Stimulated activated CD4-positive, alpha-beta T cell treated with anti-CD3 and anti-CD28 coated beads, TNF-alpha, amount 100 ng/mL, for 1 hour (primary cell): ENCODE measurements at places on chromosomes 6 and 20.
A peak's percentile ranks its signal among the peaks of the same experiment; 100 is the strongest.

- DNase-seq: peak; percentile 14
These were observed 1.0 kb downstream of the CALHM6 start for GRCh38 chr6:116461932-116462885.

DNA sequence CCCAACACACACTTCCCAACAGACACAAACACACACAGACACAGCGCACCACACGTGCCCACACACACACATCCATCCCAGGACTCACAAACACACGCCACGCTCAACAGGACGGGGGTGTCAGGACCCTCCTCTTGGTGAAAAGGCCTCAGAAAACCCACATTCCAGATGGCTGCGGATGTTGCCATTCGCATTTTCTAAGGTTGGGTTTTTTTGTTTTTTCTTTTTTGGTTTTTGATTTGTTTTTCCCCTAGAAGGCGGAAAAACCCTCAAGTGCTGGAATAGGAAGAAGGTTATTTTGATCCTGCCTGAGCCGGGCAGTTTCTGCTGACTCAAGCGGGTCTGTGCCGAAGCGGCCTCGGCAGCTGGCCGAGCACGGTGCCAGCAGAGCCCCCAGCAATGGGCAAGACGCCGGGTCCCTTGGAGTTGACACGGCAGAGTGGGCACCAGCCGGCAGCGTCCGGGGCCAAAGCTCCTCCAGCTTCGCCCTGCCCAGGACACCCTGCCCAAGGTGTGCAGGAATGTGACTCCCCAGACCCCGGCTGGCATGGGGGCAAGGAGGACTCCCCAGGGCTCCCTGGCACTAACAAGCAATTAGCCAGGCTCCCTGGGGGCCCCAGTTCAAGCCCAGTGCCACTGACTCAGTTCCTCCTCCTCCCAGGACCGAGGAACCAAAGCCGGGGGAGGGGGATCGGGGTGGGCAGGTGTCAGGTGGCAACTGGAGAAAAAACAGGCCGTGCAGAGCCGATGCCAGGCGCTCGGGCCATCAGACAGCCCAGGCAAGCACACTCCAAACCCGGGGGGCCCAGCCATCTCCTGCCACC is 40.9 kb upstream of the ZBP1 start:
- no peak for DNase-seq

DNA sequence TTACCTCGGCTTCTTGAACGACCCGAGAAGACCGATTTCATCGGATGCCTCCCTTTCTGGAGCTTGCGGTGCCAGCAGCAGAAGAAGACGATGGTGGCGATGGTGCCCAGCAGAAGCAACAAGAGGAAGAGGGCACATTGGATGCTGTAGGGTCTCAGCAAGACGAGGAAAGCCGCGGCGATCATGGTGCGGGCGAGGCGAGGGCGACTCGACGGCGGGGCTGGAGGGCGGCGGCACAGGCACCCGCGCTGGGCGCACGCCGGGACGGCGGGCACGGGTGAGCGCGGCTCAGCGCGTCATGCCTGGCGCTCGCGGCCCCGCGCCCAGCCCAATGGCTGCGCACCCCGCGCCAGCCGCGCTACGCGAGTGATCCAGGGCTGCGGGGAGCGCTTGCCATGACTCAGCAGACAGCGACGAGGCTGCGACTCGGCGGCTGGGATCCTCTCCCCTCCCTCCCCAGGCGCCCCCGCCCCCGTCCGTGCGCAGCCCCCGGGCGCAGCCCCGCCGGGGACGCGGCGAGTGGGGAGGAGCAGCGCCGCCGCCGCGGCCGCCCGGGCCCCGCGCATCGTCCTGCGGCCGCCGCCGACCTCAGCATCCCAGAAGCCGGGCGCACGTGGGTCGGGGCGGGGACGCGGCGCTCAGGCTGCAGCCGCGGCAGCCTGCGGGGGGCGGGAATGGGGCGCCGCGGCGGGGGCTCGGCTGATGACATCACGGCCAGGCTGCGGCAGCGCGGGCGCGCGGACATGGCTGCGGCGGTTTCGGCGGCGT is at the start of gene BEND6:
TSS of gene BEND6 (plus strand) at position 705 of the 768 bp plus-strand sequence. CDS start 26,704 bp downstream, outside the sequence.
- peak; percentile 14 for DNase-seq

GRCh38 chr6:56538851-56539250 is 103.8 kb downstream of the DST start:
- DNase-seq: no peak

DNA sequence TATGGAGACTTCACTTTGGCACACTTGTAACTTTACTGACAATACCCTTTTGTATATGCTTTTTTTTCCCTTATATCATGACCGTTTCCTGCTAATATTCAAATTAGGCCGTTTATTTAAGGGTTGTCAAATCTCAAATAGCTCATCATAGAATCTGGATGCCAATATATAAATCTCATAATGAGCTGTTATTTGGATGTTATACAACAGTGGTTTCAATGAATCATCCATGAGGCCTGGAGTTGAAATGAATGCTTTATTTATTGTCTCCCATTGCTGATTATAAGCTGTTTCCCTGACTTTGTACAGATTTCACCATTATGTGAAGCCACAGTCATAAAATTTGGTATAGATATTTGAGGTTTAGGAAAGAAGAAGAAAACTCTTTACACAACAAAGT is 256.1 kb downstream of the PLCB1 start:
- DNase-seq: no peak

- no peak for DNase-seq
These were observed 35.3 kb downstream of the CHMP4B start for GRCh38 chr20:33846291-33846935.
